ENCODE measurements at places on chromosomes 12 and 14. TPM values are rescaled to one million over a fixed set of nuclear protein-coding genes. Genes with fewer than 3 reads are reported as not detected.

- no peak for DNase-seq
Measured at GRCh38 chr12:101768781-101769180, 29.5 kb upstream of the SYCP3 start.

DNA sequence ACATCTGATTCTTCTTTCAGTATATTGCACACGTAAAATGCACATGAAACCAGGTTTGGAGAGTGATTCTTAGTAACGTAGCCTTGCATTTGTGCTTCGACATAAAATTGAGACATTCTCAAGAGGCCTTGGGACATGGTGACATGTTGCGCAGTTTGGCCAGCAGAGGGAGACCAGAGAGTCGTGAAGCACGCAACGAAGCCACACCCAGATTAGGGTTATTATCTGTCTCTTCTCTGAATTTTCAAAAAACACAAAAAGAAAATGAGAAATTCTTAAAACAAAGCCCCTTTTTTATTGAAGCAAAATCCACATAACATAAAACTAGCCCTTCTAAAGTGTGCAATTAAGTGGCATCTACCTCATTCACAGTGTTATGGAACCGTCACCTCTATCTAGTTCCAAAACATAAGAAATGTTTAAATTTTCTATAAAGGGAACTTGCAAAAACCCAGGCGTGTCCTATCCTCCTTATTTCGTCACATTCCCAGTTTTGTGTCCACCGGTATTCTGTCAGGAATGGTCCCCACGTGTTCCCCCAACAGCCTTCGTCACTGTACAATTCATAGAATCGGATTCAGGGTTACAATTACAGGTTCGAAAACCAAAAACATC, 108.8 kb upstream of the ATF7IP start:
- DNase-seq: peak; percentile 59

Gene CCDC184
- total RNA-seq: 0.40 TPM

Gene TSPAN11
- not detected for total RNA-seq

DNA sequence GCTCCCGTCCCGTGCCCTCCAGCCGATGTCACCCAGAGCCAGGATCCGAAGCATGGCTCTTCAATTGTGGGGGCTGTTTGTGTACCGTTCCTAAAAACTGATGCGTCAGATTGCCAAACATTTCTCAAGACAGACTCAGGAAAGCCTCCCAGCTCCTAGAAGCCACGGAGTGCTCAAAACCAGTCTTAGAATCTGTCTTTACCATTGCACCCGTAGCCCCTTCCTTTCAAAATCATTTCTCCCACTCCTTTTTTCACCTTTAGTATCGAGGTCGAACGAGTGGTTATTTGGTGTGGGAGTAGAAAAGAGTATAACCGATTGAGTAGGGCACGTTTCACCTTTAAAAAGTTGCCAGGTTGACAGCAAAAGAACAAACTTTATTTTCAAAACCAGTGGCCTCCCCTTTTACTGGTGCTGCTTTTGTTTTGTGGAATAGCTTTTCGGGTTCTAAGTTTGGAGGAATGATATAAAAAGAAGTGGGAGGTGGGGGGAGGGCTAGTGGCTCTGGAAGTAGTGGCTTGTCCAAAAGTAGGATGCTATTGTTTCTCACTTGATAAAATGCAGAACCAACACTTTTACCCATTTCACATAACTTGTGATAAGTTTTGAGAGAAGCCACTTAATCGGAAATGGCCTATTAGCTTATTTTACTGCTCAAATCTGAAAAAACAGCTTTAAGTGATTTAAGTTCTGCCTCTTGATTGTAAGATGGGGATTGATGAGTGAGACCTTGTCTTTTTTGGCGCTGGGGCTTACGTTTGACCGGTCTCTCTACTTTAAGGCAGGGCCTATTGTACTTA, 803 bp downstream of the STK38L start:
- DNase-seq: no peak
